Uterus (tissue), 4 donors: ENCODE measurements at places on chromosomes 3 and 15.

GRCh38 chr3:117408811-117409210 is 699.2 kb downstream of the TUSC7 start:
- DNase-seq, result no peak

DNA sequence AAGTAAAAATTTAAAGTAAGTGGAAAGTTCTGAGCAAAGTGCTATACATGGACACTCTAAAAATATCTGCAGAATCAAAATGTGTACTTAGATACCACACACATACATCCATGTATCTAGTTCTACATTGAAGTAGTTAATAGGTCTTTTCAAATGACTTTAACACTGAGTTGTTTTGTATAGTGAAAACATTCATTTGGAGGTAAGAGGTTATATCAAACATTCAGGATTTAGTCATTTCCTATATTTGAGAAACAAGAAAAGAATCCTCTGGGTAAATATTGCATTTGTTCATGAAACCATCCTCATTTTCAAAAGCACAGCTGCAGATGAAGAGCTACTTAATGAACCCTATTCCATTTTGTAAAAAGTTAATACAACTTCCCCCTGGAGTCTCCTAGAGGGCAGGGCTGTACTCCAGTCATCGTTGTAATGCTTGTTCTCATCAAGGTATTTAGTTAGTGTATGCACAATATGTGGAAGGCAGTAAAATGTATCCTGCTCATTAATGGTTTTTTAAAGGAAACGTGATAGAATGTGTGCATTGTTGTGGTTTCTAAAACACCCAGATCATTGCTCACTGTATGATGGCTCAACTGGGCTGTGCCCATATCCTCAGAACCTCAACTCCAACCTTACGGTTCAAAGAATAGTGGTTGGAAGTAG is 26.2 kb downstream of the ARPP21 start:
- no peak for DNase-seq

GRCh38 chr3:194787650-194788049 is 102.0 kb downstream of the FAM43A start:
- DNase-seq, result no peak

DNA sequence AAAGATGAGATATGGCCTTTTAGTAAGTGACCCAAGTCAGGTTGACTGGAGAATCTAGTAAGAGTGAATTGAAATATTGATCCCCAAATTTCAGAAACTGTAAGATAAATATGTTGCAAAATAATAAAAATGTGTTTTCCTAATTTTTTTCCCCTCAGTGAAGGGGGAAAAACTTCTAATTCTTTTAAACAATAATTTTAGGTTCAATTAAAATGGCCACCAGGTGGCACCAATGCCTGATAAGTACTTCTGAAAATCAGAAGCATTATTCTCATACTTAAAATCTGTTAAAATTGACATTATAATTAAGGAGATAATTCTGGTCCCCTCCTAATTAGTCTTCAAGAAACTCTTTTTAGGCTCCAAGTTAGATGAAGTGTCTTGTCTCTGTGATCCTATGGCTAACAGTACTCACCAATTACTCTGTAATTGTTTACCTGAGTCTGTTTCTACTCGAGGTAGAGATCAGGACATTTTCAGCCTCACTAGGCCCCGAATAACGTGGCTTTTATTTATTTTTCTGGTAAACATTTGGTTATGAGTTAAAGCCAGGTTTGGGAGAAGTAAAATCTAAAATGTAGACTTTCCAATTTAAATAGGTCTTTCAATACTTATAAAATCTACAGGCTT is 52.6 kb downstream of the NMD3 start:
- DNase-seq, result no peak

- DNase-seq, result no peak
These were observed 135.6 kb downstream of the KCNMB2 start for GRCh38 chr3:178671791-178672190.

DNA sequence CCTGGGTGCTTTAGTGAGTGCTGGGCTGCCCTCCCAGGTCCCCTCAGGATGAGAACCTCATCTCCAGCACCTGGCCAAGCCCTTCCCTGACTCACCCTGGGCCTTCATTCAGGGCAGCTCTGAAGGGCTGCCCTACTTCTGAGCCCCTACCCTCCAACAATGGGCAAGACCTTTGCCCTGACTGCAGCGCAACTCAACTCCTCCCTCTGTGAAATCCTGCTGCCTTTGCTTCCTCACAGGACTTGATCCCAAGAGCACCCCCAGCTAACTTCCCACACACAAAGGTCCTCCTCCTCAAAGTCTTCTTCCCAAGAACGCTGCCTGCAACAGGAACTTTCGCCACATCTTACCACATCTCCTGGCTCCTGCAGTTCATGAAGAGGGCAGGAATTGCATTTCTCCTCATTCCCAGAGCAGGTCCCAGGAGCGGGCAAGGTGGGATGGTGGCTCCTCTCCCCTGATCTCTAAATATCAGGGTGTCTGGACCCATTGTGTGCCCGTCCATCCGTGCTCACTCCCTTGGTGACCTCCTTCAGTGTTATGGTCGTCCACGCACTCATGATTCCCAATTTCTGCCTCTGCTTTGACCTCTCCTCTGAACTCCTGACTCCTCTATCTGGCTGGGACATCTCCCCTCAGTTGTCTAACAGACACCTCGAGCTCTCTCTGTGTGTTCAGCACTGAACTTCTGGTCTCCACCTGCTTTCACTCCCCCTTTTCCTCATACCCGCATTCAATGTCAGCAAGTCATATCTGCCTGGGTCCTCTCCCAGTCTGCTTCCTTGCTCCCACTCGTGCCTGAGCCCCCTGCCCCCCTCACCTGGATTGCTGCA is 4.5 kb upstream of the SSUH2 start:
- DNase-seq, result no peak

DNA sequence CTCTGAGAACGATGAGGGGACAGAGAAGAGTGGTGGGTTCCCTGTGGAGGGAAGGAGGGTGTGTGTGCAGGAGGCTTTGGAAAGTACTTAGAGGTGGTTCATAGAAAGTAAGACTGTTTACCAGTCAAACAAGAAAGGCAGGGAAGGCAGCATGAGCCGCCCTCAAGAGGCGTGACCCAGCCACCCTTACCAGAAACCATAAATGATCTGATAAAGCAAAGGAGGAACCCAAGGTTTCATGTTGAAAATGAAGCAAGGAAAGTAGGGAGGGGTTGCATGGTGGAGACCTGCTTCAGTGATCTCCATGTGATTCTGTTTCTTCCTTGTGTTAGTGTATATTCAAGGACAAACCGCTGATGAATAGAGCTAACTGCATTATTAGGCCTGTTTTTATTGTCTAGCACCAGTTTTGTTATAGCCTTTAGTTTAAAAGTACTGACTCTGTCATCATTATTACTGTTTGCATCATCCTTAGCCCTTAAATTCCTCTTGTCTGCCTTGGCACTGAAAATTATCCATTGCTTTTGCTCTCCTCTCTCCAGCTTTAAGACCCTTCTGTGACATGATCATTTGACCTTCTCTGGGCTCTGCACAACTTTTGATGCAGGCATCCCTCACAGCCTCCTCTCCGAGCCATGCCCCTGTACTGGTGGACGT is 96.1 kb downstream of the STAC start:
- no peak for DNase-seq

DNA sequence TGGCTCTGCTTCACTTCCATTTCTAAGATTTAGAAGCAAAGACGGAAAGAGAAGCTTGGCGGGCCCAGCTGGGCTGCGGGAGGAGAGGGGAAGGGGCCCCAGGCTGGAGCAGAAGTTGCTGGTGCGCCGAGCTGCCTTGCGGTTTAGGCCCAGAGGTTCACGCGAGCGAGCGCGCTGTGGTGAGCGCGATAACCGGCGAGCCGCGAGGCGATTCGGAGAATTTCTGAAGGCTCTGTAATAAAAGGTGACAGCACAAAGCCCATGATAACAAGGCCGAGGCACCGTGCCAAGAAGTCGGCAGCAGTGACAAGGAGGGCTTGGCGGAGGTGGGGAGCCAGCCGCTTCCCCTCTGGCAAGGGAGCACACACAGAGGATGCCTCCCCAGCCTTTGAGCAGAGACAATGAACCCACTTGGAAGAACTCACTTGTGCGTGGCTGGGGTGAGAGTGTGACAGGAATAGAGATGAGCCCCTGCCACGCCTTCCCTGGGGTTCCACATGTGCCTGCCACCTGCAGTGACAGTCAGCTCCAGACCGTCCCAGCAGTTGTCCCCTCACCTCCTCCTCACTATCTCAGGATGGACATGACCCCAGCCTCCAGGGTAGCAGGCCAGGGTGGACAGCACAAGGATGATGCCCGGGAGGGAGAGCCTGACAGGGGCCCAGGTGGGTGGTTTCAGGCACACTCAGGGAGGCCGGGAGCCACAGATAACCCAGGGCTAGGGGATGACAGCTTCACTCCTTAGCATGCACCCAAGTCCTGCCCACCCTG is 315.2 kb downstream of the UACA start:
- no peak for DNase-seq

GRCh38 chr3:46908294-46908985 is 30.9 kb downstream of the PTH1R start:
- no peak for DNase-seq

DNA sequence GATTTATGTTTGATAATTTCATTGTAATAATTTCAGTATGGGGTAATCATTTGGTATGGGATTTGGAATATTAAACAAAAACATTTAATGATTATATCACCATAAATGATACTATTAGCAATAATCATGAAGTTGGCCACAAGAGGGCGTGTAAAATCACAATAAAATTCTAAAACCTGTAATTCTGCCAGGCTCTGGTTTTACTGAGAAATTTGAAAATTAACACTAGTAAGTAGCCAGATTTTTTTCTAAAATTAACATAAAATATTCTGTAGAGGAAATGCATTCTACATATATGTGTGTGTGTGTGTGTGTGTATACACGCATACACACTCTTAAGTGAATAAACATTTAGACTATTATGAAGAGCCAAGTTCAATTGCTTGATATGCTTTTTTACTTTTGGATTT is 40.5 kb downstream of the FEZF2 start:
- DNase-seq, result no peak

DNA sequence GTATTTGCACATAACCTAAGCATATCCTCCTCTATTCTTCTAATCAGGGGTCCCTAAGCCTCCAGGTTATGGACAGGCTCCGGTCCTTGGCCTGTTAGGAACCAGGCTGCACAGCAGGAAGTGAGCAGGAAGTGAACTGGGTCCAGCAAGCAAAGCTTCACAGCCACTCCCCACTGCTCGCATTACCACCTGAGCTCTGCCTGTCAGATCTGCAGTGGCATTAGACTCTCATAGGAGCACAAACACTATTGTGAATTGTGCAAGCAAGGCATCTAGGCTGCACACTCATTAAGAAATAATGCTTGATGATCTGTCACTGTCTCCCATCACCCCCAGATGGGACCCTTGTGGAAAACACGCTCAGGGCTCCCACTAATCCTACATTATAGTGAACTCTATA is 9.8 kb downstream of the MSL2 start:
- no peak for DNase-seq

- no peak for DNase-seq
These were observed 110.4 kb downstream of the WNT7A start for GRCh38 chr3:13769422-13769821.
